ENCODE measurements at places on chromosomes 1 and 21.

GRCh38 chr1:245133995-245134715, 20.6 kb upstream of the KIF26B start:
- DNase-seq: no peak

DNA sequence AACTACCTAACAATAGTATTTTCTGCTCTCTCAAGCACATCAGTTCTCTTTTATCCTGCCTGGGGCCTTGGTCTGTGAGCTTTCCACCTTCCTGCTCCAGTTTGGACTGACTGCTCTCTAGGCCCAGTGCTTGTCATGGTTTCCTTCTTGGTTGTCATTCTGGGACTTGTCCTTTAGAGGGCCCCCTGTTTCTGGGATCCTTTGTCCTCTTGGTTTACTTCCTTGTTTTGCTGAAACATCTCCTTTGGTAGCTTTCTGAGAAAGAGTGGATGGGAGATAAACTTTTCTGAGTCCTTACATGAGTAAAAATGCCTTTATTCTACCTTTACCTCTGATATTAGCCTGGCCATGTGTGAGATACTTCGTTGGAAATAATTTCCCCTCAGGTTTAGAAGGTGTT, 4.7 kb downstream of the SLC1A7 start:
- DNase-seq: no peak

DNA sequence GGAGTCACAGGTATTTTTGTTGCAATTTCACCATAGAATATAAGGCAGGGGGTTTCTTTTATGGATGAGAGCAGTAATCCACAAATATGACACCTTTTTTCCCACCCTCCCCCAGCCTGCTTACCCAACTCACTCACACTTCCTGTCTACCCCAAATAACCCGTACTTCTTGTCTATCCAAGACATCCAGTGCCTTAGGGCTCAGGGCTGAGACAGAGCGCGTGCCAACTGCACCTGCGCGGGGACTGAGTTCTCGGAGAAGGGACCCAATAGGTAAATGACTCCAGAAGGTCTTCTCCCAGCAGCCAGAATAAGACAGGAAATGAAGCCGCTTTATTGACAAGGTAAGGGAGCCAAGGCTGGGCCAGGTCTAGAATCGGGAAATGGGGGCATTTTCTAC, 369.1 kb downstream of the SIPA1L2 start:
- no peak for DNase-seq

DNA sequence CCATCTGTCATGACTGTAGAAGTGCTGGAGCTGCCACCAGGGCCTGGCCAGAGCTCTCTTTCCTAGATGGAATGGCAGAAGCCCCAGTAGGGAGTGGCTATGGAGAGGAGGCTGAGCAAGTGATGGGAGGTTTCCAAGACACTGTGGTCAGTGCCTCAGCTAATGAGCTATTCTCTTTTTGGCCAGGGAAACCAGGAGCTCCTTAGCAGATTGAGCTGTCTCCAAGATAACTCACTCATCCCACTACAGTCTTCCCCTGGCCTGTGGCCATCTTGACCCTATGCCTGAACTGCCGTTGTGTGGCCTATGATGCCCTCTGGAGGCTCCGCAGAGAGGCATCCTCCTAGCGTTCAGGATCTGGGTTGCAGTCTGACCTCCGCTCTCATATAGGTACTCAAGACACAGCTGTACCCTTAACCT, 60.5 kb downstream of the ERI3 start:
- DNase-seq: peak; percentile 31

DNA sequence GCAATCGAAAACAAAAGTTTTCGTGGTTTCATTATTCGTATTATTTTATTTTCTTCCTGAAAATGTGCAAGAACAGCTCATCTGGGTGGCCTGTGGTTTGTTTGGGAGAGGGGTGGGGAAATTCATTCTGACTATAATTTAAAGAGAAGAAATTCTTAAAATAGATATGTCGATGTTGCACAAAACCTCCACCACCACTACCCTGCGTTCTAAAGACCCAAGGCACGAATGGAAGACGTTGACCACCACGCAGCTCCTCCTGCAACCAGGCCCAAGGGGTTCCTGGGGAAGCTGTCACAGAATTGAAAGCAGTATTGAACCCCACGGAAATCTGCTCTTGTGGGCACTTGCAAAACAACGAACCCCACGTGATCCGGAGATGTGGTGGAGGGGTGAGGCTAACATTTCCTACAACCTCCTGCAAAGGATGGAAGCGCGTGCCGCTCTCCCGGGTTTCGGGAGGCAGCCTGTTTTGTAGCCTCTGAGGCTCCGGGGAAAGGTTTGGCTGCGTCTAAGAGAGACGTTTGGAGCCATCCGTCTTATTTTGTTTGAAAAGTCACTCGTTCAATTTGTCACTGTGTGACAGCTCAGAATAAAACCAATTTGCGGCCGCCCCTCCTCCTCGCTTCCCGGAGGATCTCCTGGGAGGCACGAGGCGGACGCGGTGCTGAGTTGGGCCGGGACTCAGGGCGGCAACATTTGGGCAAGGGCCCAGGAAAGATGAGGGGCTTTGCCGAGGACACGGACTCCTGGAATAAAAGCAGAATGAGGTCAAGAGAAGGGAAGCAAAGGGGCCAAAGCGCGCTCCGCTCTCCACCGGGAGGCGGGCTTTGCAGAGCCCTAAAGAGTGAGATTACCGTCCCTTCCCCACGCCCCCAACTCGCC, 810 bp upstream of the HLX start:
- no peak for DNase-seq

GRCh38 chr1:174761335-174761734, 238.4 kb upstream of the CACYBP start:
- no peak for DNase-seq

- DNase-seq: no peak
Measured at GRCh38 chr1:239212811-239213220, 173.6 kb upstream of the CHRM3 start.

DNA sequence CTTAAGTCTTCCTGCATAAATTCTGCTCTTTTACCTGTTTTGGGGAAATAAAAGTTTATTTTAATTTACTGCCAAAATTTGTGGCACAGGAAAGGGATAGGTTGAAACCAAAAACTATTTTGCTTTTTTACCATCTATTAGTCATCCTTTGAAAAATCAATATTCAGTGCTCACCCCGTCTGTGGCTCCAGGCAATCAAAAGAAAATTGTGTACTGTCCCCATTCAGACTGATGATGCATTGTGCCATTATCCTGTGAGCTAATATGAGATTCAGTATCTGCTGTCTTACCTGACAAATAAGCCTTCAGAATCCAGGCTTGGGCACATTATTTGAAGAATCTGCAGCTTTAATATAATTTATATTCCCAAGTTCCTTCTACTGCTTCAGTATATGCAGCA, 650.7 kb downstream of the KIF26B start:
- DNase-seq: no peak

GRCh38 chr1:150961756-150962155, 12.9 kb downstream of the CERS2 start:
- no peak for DNase-seq

GRCh38 chr1:30974536-30974935, 66.0 kb upstream of the SDC3 start:
- DNase-seq: no peak

DNA sequence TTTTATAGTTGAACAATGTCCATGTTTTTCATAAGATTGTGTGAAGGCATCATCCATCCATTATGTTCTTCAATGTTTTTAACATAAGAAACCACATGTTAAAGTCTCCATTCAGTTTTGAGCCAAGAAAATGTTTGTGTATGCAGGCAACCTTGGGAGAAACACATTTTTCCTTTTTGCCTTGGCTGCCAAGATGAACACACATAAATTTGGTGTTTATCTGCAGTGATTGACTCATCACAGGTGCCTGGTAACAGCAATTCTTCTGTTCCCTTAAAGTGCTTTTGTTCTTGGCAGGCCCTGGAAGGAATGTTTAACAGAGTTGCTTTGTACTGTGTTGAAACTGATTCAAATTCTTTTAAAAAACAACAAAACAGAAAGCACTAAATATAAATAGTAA, 709.9 kb upstream of the ADGRL4 start:
- peak; percentile 46 for DNase-seq

GRCh38 chr1:34057347-34058130, 107.5 kb downstream of the CSMD2 start:
- no peak for DNase-seq

DNA sequence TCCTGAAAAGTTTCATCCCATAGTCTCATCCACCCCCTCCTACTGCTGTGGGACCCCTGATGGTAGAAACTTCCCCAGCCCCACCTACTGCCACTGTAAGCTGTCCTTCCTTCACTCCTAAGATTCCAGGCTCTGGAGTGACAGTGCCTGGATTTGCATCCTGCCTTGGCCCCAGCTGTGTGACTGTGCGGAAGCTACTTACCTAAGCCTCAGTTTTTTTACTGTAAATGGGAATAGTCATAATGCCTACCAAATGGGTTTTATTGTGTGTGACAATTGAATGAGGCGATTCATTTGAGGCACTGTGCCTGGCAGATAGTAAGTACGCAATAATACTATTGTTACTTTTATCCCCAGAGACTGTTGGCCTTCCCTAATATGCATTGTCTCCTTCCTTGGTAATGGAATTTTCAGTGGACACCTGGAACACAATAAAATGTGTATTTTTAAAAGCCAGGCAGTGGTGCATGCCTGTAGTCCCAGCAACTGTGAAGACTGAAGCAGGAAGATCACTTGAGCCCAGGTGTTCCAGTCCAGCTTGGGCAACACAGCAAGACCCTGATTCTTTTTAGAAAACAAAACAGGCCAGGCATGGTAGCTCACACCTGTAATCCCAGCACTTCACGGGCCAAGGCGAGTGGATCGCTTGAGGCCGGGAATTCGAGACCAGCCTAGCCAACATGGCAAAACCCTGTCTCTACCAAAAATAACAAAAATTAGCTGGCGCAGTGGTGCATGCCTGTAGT, 55.0 kb upstream of the ZNF326 start:
- no peak for DNase-seq

DNA sequence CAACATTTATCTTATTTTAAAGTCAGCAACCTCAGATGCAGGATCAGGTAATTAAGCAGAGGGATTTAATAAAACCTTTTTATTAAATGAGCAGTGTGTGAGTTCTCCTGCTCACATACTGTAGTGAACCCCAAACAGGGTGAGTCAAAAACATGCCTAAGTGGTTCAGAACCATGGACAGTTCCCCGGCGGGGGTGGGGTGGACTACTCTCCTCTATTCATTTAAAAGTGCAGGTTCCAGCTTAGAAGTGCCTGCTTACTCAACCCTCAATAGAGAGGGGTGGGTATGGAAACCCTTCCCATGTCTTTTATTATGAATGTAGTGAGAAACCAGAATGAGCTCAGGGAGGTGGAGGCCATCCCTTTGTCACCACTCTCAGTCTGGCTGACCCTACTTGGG, 397.9 kb downstream of the HHAT start:
- no peak for DNase-seq

DNA sequence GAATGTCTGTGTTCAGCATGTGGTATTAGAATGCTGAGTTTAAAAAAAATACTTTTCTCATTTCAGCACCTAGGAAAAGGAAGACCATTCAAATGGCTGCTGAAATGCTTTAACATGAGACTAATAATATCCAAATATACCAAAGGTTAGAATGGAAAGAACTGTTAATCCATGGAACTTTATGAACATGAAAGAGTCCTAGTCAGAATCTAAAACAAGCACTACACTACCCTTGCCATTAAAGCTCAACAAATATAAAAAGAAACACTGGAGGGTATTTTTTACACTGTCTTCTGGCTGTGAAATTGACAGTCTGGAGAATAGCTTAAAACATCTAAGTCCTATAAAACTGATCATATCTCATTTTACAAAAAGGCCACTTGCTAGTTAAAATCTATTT, 112.9 kb upstream of the HP1BP3 start:
- DNase-seq: no peak

GRCh38 chr1:116529199-116529631, 41.6 kb downstream of the CD58 start:
- peak; percentile 20 for DNase-seq

DNA sequence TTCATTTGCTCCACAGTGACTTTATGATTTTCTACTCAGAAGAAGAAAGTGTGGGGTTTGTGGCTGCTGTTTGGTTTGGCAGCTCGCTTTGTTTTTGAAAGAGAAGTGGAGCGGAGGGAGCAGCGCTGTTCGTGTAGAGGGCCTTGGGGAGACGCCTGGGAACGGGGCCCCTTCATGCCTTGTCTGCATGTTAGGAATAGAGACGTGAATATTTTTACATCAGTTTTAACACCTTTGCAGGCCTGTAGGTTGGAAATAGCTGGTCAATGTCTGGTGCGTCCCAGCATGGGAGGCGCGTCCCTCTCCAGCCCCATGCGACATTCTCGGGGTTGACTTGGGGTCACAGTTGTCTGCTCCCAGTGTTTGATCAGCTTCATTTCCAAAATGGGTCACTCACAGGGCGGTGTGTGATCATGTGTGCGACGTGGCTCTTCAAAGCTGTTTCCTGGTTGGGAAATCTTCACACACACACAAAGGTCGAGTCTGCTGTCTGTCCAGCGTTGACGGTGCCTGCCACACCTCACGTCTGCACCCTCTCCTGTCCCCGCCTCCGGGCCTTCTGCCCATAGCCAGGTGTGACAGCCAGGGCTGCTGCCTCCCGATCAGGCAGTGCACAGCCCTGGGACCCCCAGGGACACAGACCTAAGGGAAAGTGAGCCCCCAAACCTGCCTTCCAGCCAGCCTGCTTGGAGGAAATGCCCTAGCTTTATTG, 149.2 kb downstream of the PSMG1 start:
- no peak for DNase-seq

DNA sequence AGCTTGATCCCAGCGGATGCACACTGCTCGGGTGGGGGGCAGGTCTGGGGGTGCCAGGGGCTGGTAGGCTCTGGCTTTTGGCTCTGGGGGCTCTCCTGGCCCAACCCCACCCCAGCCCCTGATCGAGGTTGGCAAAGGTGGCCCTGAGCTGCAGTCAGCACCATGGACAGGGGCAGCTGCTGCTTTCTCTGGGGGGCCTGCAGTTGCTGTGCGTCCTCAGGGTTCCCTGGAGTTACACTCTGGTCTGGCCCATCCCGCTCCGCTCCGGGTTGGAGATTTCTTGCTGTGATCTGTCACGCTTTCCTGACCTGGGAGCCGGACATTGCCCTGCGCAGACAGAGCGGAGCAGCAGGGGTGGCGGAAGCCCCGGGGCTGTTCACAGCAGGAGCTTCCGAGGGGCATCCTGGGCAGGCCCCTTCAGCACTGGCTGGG, 8.0 kb upstream of the PLCH2 start:
- DNase-seq: no peak

DNA sequence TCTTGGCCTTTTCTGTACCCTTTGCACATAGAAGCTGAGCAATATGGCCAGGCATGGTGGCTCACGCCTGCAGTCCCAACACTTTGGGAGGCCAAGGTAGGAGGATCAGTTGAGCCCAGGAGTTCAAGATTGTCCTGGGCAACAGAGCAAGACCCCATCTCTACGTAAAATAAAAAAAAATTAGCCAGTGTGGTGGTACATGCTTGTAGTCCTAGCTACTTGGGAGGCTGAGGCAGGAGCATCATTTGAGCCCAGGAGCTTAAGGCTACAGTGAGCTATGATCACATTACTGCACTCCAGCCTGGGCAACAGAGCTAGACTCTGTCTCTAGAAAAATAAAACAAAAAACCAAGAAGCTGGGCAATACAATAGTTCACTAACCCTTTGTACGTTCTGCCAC, 6.3 kb downstream of the ACTA1 start:
- no peak for DNase-seq
